NCI-H510A treated with DMSO at 0.1 percent for 48 hours (cell line): ENCODE measurements at places on chromosomes 1 and 21.

- no peak for DNase-seq
Measured at GRCh38 chr21:25750085-25750484, 15.3 kb downstream of the GABPA start.

- no peak for DNase-seq
Measured at GRCh38 chr1:85275701-85276214, 674 bp downstream of the BCL10 start.

DNA sequence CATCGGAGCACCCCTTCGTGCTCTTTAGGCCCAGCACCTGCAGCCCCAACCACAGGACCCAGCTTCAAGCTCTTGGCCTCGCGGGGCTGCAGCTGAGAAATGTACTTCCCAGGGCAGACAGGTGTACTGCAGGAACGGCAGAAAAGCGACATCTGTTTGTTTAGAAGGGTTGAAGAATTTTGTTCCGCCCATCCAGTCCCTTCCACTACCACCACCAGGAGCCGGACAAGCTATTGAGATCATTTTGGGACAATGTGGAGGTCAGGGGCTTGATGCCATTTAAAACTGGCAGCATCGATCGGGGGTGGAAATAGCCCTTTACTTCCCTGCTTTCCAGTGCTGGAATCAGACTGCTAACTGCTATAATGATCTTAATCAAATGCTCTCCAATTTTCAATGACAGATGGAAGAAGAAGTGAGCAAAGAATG is 1.7 kb downstream of the SERTAD4 start:
- no peak for DNase-seq

DNA sequence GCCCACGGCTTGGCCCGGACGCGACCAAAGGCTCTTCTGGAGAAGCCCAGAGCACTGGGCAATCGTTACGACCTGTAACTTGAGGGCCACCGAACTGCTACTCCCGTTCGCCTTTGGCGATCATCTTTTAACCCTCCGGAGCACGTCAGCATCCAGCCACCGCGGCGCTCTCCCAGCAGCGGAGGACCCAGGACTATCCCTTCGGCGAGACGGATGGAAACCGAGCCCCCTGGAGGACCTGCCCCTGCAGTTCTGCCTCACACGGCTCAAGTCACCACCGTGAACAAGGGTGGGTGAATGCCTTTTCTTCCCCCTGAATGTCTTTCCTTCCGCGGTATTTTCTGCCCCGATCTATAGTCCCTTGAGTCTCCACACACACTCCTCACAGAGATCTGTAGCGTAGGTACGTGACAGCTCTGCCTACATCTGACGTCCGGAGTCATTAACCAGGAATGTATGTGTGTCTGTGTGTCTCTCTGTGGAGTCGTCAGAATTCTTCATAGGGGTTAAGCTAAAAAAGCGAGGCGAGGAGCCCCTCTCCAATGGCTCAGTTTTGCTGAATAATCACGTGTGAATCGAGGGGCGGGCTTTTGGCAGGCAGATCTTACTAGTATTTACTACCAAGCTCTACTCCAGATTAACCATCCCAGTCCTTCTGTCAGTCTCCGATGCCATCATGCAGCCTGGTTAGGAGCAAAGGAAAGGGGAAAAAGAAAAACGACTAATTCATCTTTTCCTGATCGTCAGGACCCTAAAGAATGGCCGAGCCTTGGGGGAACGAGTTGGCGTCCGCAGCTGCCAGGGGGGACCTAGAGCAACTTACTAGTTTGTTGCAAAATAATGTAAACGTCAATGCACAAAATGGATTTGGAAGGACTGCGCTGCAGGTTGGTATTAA is at the start of gene CDKN2C:
Gene CDKN2C (plus strand): TSS at position 635 of the 898 bp plus-strand sequence. CDS start 124 bp downstream, at position 759.
- DNase-seq = peak; percentile 81

- peak; percentile 90 for DNase-seq
Measured at GRCh38 chr1:64675718-64676345, 69.0 kb upstream of the RAVER2 start.

DNA sequence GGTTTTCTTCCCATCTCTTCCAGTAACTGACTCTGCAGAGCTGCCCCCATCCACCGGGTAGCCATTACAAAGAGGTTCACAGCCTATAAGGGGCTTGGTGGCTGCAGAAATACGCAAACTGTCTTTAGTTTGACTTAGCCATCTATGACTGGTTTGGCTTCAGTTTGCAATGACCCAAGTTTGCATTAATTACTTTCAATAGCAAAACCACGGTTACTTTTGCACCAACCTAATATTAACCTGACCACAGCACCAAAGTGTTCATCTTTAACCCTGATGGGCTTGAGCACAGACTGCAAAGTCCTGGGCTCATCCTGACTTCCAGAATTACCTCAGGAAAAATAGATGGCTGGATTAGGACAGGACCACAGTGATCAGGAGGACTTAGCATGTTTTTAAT is 2.2 kb upstream of the HAO2 start:
- no peak for DNase-seq

- no peak for DNase-seq
Measured at GRCh38 chr1:172700556-172700955, 41.7 kb downstream of the FASLG start.

DNA sequence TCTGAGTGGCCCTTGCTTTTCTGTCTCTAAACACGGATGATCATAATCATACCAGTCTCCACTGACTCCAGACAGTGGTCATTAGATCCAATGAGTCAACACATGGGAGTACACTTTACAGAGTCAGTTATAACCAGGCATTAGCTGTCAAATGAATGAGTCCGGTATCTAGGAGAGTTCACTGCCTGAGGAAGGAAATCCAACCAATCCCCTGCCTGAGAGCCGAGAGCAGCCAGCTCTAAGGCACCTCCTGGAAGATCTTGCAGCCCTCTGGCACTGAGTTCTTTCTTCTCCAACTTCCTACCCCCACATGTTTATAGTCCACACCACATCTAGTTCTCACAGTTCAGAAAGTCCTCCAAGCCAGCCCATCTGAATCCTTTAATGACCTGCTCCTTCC is 29.4 kb upstream of the RBM15 start:
- no peak for DNase-seq

- no peak for DNase-seq
Measured at GRCh38 chr1:230814949-230815692, 53.2 kb downstream of the C1orf198 start.

DNA sequence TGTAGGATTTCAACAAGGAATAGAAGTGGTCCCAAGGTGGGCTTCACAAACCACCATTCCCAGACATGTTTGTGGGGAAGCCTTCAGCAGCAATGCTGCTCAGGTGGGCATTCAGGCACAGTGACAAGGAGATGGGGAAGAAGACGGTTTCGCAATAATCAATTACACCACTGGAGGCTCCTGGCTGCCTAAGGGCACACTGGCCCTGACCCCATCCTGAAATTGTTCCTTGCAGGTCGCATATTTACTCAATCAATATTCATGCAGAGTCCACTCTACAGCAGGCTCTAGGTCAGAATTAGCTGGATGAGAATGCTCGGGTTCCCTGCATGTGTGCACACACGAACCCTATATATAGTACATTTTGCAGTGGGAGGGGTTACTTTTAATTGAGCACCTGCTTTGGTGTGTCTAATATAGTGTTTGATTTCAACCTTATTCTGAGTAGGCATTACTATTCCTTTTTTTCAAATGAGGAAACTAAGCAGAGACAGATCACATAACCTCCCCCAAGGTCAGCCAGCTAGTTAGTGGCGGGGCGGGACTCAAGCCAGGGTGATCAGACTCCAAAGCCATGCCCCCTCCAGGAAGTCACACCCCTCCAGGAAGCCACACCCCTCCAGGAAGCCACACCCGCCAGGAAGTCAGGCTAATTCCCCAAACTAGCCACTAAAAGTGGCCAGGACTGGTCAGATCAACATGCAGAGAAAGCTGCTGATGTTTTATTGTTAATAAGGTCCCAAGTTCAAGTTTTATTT is 106.5 kb downstream of the HLCS start:
- DNase-seq = no peak

GRCh38 chr1:163673759-163674151 is 352.0 kb downstream of the NUF2 start:
- DNase-seq = no peak

- no peak for DNase-seq
Measured at GRCh38 chr1:15504436-15504835, 19.6 kb downstream of the CASP9 start.
